AML-193 (cell line): ENCODE measurements at places on chromosomes 12 and 14.

GRCh38 chr14:101458741-101459550, 102.3 kb upstream of the DIO3 start:
- no peak for DNase-seq

- no peak for DNase-seq
Measured at GRCh38 chr12:13573698-13574321, 377.3 kb downstream of the EMP1 start.

GRCh38 chr12:54294152-54294952, 6.5 kb downstream of the NFE2 start:
- DNase-seq: peak; percentile 55

DNA sequence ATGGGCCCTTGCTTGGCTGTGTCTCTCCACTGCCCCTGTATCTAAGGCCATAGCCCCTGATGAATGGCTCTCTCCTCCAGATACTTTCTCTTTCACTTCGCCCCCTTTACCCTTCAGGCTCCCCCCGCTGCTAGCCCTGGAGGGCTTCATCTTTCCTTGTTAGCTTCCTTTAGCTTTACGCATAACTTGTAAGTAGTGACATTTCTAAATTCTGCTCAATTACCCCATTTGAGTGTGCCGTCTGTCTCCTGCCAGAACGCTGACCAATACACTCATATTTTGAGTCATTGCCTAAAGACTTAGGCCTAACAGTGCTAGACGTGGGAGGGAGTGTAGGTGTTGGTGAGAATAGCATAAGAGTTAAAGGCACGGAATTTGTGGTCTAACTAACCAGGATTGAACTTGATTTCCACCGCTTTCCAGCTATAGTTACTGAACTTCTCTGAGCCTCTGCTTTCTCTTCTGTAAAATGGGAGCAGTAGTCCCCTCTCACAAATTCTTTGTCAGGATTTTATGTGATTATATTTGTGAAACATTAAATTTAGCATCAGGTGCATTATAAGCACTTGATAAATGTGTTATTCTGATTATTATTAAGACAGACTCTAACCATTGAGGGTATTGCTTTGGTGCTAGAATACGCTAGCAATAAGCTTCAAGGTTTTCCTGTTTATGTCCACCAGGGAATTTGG, 129.3 kb downstream of the ZFP36L1 start:
- no peak for DNase-seq

- DNase-seq: no peak
Measured at GRCh38 chr14:65277027-65277426, 135.5 kb upstream of the FUT8 start.

GRCh38 chr12:57519796-57520052, 590 bp downstream of the DDIT3 start:
- DNase-seq: no peak
